ENCODE measurements at places on chromosomes 12 and 14.
A peak's percentile ranks its signal among the peaks of the same experiment; 100 is the strongest.

- no peaks in the 10 kb centered on the region for H3K4me1 ChIP-seq
- no peaks in the 10 kb centered on the region for H3K27me3 ChIP-seq
- no peak overlapping the region for H3K4me3 ChIP-seq
- H3K27ac ChIP-seq = no peak overlapping the region
Measured at GRCh38 chr12:91928501-91928900, 217.1 kb downstream of the BTG1 start.

DNA sequence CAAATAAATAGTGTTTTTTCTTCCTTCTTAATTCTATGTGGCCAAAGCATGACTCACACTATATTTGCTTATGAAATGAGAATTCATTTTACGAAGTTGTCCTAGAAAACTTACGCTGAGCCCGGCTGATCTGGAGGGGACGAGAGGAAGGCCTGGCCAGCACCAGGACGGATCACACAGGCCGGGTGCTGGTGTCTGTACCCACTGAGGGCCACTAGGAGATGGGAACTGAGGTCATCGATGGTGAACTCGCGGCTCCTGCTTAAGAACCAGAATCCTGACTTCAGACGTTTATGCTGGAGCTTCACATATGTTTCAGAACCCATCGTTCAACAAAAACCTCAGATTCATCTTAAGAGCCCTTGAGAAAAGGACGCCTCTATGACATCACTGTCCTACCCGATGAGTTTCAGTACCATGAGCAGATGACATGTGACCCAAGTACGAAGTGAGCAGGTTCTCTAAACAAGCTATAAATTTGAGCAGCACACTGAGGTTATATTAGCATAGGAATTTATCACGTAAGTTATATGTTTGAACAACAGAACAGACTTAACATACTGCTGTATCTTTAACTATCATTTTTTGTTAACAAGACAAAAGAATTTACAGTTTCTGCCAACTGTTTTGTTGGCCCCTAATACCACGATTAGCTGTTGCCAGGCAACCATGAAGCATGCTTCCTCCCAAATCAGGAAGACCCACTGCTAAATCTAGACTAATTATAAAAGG, 111.9 kb downstream of the FOXN3 start:
- peak overlapping the region; percentile 89 for H3K27ac ChIP-seq
- no peaks in the 10 kb centered on the region for H3K27me3 ChIP-seq
- peak; percentile 67 for DNase-seq
- no peaks in the 10 kb centered on the region for H3K36me3 ChIP-seq
- H3K4me1 ChIP-seq = no peaks in the 10 kb centered on the region
- no peak overlapping the region for H3K4me3 ChIP-seq

GRCh38 chr14:70744641-70745040, 64.7 kb downstream of the MAP3K9 start:
- H3K27me3 ChIP-seq = no peaks in the 10 kb centered on the region
- DNase-seq = no peak
- no peaks in the 10 kb centered on the region for H3K4me1 ChIP-seq
- H3K36me3 ChIP-seq = no peaks in the 10 kb centered on the region
- no peak overlapping the region for H3K4me3 ChIP-seq
- H3K27ac ChIP-seq = no peak overlapping the region

- H3K36me3 ChIP-seq = no peaks in the 10 kb centered on the region
- H3K4me3 ChIP-seq = peak overlapping the region; percentile 12
- H3K27me3 ChIP-seq = no peaks in the 10 kb centered on the region
- DNase-seq = no peak
- H3K4me1 ChIP-seq = peaks cover 39% of the 10 kb centered on the region
- H3K27ac ChIP-seq = peak overlapping the region; percentile 95
Measured at GRCh38 chr14:68814238-68814538, 21.3 kb upstream of the ZFP36L1 start.

GRCh38 chr12:25755136-25755970, 202.3 kb upstream of the LMNTD1 start:
- no peak for DNase-seq
- no peaks in the 10 kb centered on the region for H3K4me1 ChIP-seq
- H3K27me3 ChIP-seq = no peaks in the 10 kb centered on the region
- H3K36me3 ChIP-seq = no peaks in the 10 kb centered on the region

DNA sequence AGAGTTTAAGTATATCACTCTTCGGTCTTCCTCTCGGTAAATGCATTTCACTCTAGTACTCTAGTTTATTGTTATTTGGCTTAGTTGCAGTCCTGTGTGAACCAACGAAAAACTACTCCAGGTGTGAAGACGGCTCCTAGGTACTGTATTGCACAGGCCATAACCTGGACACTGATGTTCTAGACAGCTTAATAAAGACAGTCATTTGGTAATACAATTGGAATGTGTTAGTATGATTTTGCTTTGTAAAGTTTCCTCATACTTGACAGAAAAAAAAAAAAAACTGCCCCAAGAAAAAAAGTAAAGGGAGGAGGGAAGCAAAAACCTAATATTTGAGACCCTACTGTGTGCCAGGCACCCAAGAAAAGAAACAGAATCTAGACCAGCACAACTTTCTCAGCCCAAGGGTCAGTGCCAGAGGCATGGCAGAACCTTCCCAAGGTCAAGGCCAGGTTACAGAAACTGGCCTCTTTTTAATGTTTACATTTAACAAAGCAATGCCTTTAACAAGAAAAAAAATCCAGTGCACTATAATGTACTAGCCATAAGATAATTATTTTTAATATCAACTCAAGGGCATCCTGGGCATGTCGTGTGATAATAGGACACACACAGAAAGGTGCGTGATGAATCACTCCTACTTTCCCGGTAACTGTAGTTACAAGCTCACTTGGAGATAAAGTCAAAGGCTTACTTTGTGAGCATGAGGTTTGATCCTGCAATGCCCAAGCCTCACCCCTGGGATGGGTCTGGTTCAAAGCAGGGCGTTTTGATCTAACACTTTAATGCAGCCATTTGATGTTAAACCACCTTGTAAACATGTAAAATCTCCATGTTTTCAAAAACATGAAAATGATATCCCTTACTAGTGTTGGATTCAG, 110.6 kb downstream of the BMP4 start:
- no peaks in the 10 kb centered on the region for H3K36me3 ChIP-seq
- no peak for DNase-seq
- no peak overlapping the region for H3K27ac ChIP-seq
- H3K27me3 ChIP-seq = no peaks in the 10 kb centered on the region

DNA sequence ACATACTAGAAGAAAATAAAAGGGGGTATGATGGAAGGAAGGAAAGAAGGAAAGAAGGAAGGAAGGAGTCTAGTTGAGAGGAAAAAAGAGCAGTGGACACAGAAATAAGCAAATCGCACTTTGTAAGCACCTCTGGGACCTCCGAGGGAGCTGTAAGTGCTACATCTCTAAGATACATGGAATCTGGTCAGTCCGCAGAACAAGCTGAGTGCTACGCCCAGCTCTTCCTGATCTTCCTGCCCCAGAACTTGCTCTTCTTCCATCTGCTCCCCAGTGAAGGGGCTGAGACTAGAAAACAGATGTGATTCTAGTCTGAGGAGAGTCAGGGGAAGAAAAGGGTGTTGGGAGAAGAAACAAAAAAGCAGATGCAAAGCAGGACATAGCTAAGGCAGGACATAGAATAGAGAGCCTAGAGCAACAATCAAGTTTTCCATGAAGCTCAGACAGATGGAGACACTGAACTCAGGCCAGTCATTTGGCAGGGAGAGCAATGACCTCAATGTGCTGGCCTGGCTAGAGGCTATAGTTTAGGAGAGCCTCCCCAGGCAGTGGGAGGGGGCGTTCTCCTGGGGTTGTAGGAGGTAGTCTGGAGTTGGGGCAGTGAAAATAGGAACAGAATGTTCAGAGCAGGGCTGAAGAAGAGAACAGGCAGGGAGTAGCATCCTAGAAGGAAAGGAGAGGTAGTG, 1.7 kb upstream of the MFAP5 start:
- H3K27ac ChIP-seq = peak overlapping the region; percentile 61
- peak; percentile 86 for DNase-seq
- no peaks in the 10 kb centered on the region for H3K36me3 ChIP-seq

DNA sequence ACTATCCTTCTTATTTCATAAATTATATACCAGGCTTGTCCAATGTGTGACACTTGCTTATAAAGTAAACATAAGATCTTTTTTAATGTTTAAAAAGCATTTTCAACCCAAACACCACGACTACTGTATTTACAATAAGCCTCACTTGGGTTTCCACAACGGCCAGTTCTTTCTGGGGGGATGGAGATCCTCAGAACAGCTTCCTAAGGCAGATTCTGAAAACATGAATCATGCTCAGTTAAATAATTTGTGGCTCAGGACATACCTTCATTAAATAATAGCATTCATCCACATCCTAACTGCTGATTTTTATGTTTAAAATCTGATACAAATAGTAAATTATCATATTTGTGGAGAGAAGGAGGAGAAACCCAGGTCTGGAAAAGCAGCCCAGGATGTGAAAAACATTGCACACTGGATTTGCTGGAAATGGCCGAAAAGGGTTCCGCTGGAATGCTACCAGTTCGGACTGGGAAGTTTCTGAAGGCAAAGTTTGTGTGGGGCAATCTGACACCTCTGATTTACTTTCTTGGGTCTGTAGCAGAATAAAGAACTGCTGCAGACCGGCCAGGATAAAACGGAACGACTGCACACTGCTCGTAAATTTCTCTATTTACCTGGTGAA, 597 bp downstream of the GLT8D2 start:
- H3K27ac ChIP-seq = peak overlapping the region; percentile 58
- H3K27me3 ChIP-seq = no peaks in the 10 kb centered on the region
- no peaks in the 10 kb centered on the region for H3K36me3 ChIP-seq
- no peaks in the 10 kb centered on the region for H3K4me1 ChIP-seq
- peak overlapping the region; percentile 53 for H3K4me3 ChIP-seq

DNA sequence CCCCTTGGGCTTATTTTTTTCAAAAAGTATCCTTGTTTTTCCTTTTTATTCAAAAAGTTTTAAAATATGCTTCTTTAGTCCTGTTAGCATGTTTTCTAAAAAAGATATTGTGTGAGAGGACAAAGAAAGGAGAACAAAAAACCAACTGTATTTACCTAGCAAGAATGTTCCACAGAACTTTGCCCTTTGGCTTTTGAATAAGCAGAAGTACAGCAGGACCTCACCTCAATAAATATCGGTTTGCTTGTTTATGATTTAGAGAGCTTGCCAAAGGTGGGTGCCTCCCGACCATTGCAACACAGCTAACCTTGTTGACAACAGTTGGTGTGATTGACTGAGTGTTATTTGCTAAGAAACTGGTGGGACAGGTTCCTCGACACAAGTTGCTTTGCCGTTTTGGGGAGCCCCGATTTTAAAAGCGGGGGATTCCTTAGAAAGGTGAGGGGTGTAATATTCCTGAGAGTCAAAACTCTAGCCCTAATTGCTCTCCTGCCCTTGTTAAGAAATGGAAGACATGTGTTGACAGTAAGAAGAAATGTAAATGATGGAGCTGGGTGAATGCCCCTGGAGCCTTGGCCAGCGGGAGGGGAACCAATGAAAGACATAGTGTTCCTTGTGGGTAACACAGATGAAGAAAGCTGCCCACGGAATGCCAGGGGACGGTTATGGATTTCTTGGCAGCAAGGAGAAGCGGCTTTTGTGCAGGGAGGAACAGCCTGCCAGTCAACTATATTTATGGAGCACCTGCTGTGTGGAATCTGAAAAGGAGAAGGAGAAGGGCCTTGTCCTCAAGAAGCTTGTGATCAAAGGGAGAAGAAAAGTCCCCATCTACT, 13.7 kb downstream of the MYBPC1 start:
- H3K27ac ChIP-seq = no peak overlapping the region
- no peaks in the 10 kb centered on the region for H3K36me3 ChIP-seq
- no peaks in the 10 kb centered on the region for H3K27me3 ChIP-seq
- no peaks in the 10 kb centered on the region for H3K4me1 ChIP-seq

DNA sequence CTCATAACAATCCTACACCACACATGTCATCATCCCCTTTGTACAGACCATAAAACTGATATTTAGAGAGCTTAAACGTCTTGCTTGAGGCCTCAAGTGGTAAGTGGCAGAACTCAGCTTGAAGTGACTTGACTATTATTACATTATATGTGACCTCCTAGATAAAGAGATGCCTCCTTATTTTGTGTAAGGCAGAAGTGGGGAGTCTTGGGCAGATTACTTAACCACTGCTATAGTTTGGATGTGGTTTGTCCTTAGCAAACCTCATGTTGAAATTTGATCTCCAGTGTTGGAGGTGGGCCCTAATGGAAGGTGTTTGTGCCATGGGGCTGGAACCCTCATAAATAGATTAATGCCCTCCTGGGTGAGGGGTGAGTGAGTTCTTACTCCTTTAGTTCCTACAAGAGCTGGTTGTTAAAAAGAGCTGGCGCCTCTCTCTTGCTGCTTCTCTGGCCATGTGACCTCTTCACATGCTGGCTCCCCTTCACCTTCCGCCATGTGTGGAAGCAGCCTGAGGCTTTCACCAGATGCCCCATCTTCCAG, 37.4 kb downstream of the RCOR1 start:
- peak overlapping the region; percentile 5 for H3K27ac ChIP-seq
- H3K36me3 ChIP-seq = no peaks in the 10 kb centered on the region
- no peak for DNase-seq
- peaks cover 23% of the 10 kb centered on the region for H3K4me1 ChIP-seq
- H3K4me3 ChIP-seq = no peak overlapping the region
- no peaks in the 10 kb centered on the region for H3K27me3 ChIP-seq

- H3K27me3 ChIP-seq = no peaks in the 10 kb centered on the region
- no peak overlapping the region for H3K27ac ChIP-seq
- no peak overlapping the region for H3K4me3 ChIP-seq
- no peaks in the 10 kb centered on the region for H3K36me3 ChIP-seq
Measured at GRCh38 chr12:56941299-56942017, 7.2 kb upstream of the SDR9C7 start.

DNA sequence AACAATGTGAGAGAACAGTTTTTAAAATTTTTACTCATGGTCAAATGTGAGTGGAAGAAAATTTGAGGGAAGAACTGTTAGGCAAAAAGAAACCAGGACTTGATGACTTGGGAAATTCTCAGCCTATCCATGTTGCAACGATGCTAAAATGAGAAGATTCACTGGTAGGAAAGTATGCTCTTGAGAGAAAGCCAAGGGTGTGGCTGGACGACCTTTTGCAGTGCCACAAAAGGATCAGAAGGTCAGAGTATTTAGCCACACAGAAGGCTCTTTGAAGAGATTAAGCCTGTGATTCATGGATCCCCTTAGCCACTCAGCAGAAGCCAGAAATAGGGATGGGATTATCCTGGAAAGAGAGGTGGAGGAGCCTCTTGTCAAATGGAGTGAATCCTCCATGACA, 336.8 kb downstream of the LRIG3 start:
- H3K27ac ChIP-seq = no peak overlapping the region
- H3K27me3 ChIP-seq = no peaks in the 10 kb centered on the region
- DNase-seq = no peak
- H3K36me3 ChIP-seq = no peaks in the 10 kb centered on the region
- no peaks in the 10 kb centered on the region for H3K4me1 ChIP-seq
- H3K4me3 ChIP-seq = no peak overlapping the region

GRCh38 chr12:112103758-112104503, 4.7 kb downstream of the NAA25 start:
- H3K4me3 ChIP-seq = no peak overlapping the region
- no peaks in the 10 kb centered on the region for H3K27me3 ChIP-seq
- DNase-seq = no peak

DNA sequence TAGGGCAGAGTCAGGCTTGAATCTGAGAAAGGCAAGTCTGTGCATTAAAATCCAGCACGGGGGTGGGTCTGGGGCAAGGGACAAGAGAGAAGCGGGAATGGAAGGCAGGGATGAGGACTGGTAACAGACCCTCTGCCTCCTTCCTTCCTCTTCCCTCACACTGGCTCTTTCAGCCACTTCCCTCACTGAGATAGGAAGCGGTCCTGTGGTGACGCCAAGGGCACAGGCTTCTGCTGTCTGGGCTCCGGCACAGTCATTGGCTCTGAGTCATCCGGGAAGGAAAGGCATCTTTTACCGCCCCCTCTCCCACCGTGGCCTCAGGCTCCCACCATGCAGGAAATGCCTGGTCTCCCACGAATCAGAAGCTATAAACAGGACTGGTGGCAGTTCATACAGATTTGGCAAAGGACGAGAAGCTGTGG, 70.2 kb downstream of the ETV6 start:
- no peak overlapping the region for H3K4me3 ChIP-seq
- H3K4me1 ChIP-seq = peaks cover 30% of the 10 kb centered on the region
- no peaks in the 10 kb centered on the region for H3K27me3 ChIP-seq
- no peaks in the 10 kb centered on the region for H3K36me3 ChIP-seq
- peak; percentile 79 for DNase-seq
- H3K27ac ChIP-seq = no peak overlapping the region

All from right atrium auricular region (tissue), 2 donors.